ENCODE measurements at places on chromosomes 16 and 17.
A peak's percentile ranks its signal among the peaks of the same experiment; 100 is the strongest.

DNA sequence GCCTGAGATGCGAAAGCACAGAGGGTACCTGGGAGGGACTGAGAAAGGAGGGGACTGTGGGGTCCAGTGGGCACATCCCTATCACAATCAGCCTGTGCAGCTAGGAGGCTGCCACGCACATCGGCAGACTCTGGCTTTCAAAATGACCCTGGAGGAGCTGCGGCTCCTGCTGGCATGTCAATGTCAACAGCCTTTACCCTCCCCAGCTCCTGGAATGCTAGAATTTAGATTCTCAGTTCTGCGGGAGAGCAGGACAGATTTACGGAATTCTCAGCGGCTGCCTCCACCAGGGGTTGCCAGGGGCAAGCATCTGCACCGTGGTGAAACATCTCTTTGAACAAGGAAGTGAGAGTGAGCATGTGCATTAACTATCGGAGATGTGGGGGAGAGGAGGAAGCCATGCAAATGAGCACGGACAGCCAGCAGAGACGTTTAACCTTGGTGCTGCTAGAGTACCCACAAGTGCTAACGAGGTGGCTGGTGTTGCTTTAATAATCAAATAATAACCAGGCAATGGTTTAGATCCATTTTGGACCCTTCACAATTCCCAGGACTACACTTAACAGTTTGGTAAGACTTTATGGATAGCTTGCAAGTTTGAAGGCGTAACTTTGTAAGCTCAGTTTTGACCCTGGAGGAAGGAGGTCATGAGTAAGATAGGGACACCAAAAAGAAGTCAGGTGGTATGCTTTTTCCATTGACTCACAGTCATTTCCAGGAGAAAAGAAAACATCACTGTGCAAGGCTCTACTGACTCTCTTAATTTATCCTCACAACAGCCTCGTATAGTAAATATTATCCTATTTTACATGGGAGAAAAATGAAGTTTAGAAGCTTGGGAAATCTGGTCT lies 54.1 kb downstream of the XYLT1 start:
- peak; percentile 42 for DNase-seq

DNA sequence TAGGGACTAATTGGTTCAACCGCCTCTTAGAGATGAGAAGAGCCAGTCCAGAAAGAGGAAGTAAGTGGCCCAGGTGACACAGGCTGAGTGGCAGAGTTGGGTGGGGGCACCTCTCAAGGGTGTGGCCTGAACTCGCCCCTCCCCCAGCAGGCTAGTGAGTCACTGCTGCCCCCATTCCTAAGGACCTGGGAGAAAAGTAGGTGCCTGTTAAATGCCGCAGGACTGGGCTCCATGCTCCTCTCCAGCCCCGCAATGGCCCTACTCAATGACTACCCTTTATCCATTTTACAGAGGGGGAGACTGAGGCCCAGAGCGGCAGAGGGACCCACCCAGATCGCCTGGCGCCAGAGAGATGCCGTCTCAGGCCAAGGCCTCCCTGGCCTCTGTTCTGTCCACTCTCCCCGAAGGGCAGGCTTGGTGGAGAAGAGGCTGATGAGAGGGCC lies 8.1 kb downstream of the TMEM235 start:
- no peak for DNase-seq

DNA sequence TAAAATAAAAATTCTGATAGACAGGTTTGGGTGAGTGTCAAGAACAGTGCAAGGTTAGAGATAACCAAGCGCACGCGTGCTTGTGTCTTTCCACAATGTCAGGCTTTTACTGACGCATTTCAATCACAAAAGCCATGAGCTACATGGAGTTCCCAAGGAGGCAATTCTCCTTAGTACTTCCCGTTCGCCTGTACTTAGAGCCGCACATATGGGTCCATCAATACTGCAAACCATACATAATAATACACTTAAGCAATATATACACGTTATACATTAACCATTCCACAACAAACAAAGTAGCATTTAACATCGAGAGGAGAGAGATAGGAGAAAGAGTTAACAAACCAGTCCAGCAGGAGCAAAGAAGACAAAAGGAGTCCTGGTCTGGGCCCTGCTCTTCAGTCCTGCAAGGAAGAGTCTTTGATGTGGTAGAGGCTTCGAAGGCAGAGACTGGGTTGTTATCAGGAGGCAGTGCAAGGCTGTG lies 11.9 kb upstream of the GPRC5C start:
- no peak for DNase-seq

GRCh38 chr16:1914084-1914608 lies 4.1 kb downstream of the HS3ST6 start:
- DNase-seq, result no peak

- DNase-seq, result no peak
Measured at GRCh38 chr16:21263640-21264570, 14.2 kb downstream of the CRYM start.

- DNase-seq, result no peak
Measured at GRCh38 chr16:57019746-57020145, 30.4 kb downstream of the NLRC5 start.

DNA sequence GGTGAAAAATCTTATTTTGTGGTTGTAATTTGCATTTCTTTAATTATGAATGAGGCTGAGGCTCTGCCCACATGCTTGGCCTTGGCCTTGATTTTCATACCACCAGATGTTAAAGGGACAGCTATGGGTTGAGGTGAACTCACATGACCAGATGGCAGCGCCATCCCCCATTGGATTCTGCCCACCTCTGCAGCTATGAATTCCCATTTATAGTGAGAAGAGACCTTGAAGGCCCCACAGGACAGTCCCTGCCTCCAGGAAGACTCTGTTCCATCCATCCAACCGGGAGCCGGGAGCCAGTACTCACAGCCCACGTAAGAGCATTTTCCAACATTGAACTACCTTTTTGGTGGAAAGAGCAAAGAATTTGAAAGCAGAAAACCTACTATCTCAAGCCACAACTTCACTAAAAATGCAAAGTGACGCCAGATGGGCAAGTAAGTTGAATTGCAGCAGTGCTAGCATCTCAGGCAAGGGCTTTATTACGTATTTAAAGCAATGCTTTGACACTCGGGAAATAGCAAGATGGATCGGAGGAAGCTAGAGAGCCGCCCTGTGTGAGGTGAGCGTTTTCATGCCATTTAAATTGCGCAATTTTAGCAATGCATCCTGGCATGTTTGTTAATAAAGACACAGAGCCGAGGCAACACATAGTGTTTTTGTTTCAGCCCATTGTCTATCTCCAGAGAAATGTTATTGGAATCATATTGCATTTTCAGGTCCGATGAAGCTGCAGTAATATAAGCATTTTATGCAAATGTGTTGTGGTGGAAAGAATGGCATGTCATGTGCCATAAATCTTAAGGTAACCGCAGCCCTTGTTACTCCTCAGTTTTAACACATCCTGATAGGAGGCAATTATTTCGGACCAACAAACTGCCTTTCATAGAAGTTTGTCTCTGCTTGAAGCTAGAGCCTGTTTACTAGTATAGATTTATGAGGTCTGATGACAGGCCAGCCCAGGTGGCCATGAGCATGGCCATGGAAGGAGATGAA lies 273.4 kb upstream of the TNRC6C start:
- no peak for DNase-seq

GRCh38 chr17:40963838-40964237 lies 2.9 kb downstream of the KRT39 start:
- DNase-seq, result no peak

GRCh38 chr17:75566834-75567233 lies 20.8 kb upstream of the MYO15B start:
- no peak for DNase-seq

DNA sequence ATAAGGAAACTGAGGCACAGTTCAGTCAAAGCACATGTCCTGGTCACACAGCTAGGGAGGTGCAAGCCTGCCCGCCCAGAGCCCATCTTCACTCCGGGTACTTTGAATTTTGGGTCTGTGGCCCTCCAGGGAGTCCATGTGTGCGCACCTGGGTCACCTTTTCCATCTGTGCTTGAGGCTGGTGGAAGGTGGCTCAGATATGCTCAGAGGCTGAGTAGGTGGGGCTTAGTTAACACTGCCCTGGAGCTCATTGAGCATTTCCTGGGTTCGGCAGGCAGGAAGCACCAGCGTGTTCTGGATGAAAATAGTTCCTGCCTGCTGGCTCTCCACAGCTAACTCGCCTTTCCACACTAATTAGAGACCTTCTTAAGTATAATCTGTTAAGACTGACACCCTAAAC lies 19.2 kb downstream of the FAM234A start:
- no peak for DNase-seq

DNA sequence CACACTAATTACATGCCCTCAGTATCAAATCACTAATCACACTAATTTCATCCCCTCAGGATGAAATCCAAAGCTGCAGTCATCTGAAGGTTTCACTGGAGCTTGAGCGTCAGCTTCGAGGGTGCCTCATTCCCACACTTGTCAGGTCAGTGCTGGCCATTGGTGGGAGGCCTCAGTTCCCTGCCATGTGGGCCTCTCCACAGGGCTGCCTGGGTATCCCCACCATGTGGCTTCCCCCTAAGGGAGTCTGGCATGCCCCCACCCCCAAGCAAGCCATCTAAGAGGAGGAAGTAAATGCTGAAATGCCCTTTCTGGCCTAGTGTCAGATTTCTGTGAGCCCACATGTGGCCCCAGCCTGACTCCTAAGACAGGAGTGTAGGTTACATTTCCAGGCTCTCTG lies 78.6 kb upstream of the CDH5 start:
- DNase-seq, result no peak

DNA sequence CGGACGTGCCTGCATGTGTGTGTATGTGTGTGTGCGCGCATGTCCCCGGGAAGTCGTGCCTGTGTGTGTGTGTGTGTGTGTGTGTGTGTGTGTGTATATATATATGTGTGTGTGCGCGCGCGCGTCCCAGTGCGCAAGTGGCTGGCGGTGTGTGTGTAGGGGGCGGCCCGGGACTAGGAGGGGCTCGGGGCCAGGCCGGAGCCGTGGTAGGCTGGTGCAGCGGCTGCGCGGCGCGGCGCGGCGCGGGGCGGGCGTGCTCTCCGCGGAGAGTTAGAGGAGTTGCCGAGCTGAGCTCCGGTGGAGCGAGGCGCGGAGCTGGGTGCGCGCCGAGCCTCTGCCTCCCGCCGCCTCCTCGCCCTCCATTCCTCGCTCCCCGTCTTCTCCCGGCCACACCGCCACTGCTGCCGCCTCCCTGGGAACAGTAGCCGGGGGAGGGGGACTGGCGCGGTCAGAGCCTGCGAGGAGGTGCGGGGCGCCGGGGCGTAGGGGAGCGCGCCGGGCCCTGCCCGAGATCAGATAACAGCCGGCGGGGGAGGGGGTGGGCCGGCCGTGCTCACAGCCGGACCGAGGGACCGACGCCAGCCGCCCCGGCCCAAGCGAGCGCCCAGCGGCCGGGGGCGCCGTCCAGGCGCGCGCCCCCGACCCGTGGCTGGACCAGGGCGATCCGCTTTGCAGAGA lies at the start of gene KCNJ12:
Gene KCNJ12, plus strand, starts transcription at position 277 of the 678 bp plus-strand sequence. CDS start 38,986 bp downstream, outside the sequence.
- no peak for DNase-seq

DNA sequence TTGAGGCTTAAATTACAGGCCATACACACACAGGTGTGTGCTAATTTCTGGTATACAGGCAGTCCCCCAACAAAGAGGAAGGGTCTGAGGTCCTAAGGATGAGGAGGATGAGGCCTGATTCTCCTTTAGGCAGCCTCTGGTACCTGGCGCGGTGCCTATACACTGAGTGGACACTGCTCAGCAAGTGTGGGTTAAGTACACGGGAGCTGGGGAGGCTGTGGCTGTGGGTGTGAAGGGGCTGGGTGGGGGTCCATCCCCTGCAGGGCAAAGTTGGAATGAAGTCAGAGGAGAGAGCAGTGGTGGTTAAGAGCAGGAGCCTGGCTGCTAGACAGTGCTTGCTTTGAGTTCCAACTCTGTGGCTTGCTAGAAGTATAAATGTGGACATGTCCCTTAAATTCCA lies 10.9 kb downstream of the MRM1 start:
- no peak for DNase-seq

DNA sequence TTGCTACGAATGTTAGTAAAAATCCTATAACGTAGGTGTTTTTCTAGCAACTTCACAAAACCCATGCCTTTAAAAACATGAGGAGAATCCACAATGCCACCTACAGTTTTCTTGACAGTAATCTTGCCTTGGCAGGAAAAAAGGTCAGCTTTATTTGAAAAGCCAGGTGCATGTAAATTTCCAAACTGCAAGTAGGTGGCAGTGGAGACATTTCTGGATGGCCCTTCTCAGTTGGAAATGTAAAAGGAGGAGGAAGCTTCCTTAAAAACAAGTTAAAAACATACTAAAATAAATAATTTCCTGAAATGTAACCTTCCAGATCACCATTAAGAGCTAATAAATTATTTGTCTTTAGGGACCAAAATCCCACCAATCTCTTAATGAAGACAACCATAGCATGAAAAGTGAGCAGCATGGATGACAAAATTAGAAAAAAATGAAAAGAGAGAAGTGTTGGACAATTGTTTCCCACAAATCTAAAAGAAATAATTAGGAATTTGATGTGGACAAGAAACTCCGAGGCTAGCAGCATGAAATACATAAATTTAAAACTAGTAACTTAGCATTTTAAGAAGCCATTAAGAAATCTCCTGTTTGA lies 152.2 kb downstream of the SNX11 start:
- DNase-seq, result no peak

GRCh38 chr17:66472123-66472522 lies 169.7 kb downstream of the PRKCA start:
- no peak for DNase-seq

DNA sequence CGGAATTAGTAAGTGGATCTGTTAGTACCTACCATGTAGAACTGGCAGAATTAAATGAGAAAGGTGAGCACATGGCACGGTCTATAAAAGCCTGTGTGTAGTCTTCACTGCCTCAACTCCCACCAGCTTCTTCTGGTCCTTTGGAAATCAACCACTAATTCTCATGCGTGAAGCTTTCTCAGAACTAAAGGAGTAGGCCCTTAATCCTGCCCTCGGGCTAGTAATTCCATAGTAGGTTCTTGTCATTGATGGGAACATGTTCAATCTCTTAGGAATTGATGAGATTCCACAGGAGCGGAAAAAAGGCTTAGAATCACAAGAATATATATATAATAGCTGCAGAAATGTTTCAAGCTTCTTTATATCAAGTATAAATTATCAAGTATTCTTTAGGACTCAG lies 21.7 kb downstream of the CDR2 start:
- no peak for DNase-seq

DNA sequence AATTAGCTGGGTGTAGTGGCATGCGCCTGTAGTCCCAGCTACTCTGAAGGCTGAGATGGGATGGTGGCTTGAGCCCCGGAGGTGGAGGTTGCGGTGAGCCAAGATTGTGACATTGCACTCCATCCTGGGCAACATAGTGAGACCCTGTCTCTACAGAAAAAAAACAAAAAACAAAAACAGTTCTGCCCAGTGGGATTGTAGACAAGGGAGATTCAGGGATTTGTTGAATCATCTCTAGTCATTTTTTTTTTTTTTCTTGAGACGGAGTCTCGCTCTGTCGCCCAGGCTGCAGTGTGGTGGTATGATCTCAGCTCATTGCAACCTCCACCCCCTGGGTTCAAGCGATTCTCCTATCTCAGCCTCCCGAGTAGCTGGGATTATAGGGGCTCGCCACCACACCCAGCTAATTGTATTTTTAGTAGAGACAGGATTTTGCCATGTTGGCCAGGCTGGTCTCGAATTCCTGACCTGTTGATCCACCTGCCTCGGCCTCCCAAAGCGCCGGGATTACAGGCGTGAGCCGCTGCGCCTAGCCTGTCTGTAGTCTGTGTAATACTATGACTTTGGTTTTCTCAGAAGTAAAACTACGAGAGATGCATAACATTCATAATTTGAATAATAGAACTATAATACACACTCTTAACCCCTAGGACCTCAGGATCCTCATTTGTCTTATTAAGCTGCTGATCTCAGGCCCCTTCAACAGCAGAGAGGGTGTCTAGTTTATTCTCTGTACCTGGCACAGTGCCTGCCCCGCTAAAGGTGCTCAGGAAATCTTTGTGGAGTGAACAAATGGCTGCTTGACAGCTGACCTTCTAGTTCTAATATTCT lies 1.4 kb downstream of the TEN1 start:
- no peak for DNase-seq
